Smooth muscle cell of the brain vasculature (primary cell): ENCODE measurements at places on chromosomes 6 and 20.

DNA sequence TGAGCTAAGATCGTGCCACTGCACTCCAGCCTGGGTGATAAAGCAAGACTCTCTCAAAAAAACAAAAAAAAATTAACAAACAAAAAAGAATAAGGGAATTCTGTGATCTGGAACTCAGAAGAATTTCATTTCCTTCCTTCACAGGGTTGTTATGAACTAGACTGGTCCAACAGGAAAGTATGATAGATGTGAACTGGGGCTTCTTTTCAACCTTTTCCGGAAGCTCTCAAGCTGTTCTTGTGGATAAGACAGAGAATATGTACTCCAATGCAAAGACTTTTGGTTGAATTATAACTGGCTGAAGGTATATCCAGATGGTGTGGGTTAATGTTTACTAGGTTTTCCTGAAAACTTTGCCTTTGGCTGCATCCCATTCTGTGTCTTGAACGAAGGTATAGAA lies 5.3 kb downstream of the RNF8 start:
- no peak for DNase-seq

DNA sequence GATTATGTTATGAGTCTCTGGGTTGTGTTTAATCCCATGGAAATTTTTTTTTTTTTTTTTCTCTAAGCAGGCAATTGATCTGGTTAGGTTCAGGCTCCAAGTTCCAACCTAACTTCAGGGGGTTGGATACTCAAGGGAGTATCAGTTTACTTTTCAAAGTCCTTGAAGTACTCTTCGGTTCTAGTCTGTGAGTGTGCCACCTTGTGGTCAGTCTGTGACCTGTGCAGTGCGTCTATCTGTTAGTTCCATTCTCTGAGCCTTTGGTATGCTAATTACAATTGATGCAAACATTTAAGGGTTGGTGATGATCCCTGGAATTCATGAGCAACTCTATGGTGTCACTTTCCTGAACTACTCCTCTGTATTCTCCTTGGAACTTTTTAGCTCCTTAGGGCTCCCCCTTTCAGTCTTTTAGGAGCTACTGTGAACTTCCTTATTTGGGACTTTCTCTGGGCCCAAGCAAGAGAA lies 342.0 kb downstream of the SOX4 start:
- DNase-seq, result no peak

- no peak for DNase-seq
These were observed 463.0 kb downstream of the CDKAL1 start for GRCh38 chr6:20997143-20997769.

GRCh38 chr6:109672175-109672574 lies 18.8 kb downstream of the AK9 start:
- no peak for DNase-seq

GRCh38 chr6:161029195-161029809 lies 37.7 kb downstream of the MAP3K4 start:
- DNase-seq, result peak; percentile 15
